ENCODE measurements at places on chromosomes 7 and 10.

DNA sequence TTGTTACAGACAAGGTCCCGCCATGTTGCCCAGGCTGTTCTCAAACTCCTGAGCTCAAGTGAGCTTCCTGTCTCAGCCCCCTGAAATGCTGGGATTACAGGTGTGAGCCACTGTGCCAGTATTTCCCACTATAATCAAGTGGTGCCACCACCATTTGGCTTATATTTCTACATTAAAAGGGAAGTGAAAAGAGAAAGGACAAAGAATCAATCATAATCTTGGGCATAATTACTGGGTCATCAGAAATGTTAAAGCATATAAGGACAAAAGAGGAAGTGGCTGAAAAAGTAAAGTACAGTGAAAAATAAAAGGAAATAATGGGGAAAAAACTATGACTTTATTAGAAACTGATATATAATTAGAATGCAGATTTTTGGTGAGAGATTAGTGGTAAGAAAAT lies 25.7 kb upstream of the ENTPD1 start:
- no peak for DNase-seq

DNA sequence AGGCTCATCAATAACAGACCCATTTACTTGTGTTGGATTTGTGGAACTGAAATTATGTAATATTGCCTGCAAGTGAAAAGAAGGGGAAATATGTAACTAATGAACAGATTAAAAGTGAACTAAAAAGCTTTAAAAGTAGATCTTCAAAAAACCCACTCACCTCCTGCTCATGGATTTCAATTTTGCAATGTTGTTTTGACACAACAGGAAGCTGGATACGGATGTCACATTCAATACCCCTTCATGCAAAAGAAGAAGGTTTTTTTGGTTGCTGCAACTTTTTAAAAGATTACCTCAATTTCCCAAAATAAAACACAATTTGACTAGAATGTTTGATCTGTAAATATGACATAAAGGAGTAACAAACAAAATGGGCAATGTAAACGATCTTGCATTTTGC lies 3.3 kb downstream of the MKI67 start:
- no peak for DNase-seq

- no peak for DNase-seq
Observed at GRCh38 chr7:24038993-24039392, 245.0 kb upstream of the NPY start.

GRCh38 chr7:156962897-156963296 lies 13.4 kb downstream of the NOM1 start:
- no peak for DNase-seq

- DNase-seq: no peak
Observed at GRCh38 chr10:20708305-20708704, 188.8 kb downstream of the NEBL start.

DNA sequence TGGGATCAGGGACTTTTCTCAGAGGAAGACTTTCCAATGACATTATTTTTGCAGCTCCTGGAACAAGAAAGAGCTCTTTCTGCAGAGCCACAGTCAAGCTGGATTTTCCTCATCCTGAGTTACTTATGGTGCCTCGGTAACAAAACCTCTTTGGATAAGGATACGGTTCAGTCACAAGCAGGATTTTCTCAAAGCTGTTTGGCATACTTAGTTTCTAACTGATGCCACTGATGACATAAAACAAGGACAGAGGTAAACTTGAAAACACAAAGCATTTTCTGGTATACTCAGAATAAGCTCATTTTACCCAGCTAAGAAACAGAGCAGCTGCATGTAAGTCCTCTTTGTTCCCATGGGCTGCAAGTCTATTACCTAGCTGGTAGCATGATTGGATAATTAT lies 340.9 kb upstream of the MEOX2 start:
- DNase-seq: no peak

- DNase-seq: no peak
Observed at GRCh38 chr10:84196941-84197340, 2.6 kb downstream of the CDHR1 start.

DNA sequence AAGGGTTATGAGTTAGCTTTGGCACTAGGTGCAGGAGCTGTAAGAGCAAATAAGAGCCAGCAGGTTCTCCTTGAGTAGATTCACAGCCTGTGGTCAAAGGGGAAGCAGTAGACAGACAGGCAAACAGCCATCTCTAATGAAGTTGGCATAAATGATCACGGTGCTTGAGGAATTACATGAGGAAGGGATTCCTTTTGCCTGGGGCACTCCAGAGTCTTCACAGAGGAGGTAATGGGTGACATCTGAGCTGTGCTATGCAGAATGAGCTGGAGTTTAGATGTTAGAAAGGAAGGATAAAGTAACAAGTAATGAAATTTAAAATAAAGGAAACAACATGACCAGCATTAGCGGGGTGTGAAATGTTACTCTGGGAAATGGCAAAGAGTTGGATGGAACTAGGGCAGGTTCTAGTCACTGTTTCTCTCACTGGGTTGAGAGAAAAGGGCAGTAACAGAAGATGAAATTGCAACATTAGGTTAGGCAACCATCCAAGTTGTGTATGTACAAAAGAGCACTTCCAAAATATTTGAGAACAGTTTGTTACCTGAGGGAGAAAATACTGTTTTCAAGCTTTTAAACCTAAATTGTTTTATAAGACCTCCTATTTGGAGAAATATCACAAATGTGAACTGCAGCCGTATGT lies 613.8 kb downstream of the PHTF2 start:
- DNase-seq: no peak

- DNase-seq: peak; percentile 52
Observed at GRCh38 chr7:129298268-129298893, 73.6 kb downstream of the AHCYL2 start.

DNA sequence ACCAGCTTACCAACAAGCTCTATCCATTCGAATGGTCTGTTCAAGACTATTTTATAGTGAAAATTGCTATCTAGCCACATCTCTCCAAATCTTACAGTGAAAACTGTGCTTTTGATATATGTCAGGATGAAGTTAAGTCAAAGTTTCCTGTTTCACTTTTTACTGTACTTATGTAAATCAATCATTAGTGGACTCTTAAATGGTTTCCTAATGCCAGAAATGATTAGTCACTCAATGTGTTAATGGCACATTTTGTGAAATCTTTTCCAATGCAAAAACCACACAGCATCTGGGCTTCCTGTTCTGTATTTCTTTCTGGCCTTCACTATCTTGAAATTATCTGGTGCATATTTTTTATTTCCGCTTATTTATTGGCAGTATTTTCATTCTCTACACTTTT lies 87.3 kb upstream of the STEAP1B start:
- DNase-seq: no peak

DNA sequence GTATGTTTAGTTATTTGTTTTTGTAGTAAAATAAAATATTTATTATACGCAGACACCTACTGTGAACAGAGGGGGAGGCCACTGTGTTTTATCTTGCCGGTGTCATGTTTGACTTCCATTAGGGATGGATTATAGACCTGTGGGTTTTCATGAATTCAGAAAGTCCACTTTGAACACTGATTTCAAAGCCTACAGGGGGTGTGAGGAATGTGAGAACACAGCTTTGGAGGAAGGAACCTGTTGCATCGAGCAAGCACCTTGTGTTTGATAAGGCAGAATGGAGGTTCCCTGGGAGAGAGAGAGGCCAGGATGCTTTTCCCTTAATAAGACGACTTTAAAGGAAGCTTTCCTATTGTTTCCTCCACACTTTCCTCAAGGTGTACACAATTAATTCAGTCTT lies 665.0 kb upstream of the MGMT start:
- DNase-seq: no peak

DNA sequence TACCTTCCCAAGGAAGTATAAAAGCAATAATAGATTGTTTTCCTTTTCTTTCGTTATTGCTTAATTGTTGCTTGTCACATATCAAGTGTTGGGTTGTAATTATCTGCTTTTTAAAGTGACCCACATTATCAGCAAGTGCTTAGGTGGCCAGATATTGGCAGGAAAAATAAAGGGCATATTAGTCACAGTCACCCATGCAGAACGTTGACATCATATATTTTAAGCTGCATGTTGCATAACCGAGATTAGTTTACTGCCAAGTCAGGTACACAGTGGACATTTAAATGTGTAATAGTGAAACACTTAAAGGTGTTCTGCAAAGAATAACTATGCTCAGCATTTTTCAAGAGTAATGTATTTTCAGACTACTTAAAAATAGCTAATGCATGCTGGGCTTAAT lies 11.4 kb downstream of the NEBL start:
- DNase-seq: no peak

GRCh38 chr10:80471001-80471400 lies 16.9 kb downstream of the TSPAN14 start:
- DNase-seq: no peak

GRCh38 chr10:109902992-109903947 lies 20.0 kb downstream of the XPNPEP1 start:
- peak; percentile 21 for DNase-seq

DNA sequence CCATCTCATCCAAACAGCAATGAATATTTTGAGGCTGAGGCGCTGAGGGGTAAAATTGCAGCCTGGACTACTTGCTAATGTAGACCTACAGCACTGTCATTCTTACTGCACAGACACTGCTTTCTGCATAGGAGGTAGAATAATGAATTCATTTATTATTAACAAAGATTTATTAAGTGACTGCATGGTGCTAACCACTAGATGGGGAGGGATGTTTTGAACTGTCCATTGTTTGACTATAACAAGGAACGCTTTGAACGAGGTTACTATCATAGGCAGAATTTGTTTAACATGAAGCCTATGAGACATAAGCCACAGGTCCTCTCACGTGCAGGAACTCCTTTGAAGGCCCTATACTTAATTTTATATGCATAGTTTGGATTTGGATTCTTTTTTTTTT lies 143.8 kb downstream of the CFTR start:
- DNase-seq: no peak

DNA sequence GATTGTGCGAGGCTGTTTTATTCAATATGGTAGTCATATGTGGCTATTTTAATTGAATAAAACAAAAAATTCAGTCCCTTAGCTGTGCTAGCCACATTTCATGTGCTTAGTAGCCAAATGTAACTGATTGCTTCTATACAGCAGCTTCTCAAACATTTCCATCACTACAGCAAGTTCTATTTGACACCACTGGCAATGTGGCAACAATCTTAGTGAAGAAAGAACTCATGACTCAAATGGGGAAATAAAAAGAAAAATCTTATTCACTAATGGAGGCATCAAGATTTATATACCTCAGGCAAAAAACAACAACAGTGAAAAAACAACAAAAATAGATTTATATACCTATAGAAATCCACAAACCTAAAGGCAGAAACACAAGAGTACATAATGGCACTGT lies 17.9 kb downstream of the SEM1 start:
- no peak for DNase-seq

DNA sequence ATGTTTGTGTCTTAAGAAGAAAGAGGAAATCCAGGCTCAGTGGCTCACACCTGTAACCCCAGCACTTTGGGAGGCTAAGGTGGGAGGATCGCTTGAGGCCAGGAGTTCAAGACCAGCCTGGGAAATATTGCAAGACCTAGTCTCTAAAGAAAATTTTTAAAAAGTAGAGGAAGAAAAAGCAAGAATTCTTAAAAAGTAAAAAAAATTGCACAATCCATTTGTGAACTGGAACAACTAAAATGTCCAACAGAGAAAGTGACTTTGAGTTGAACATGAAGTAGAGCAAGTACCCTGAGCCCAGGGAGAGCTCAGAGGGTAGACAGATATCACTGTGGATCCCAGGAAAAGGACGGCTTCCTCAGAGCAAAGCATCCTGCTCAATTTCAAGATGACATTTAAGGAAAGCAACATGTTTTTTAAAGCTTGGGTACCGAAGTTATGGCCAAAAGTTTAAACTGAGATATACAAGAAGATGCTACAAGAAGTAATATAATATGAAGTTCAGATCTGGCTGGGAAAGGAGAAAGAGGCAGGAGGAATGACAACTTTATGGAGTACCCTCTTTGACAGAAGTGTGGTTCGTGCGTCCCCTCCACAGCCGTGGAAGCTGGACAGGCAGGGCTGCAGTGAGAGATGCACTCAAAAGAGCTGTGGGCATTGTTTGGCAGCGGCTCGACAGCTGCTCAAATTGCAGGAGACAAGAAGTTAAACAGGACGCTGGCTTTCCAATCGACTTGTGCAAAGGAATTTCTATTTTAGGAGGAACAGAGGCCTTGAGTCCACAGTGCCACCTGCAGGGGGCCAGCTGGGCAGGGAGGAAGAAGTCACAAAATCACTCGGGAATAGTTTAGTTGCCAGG lies 201.3 kb downstream of the JCAD start:
- no peak for DNase-seq

DNA sequence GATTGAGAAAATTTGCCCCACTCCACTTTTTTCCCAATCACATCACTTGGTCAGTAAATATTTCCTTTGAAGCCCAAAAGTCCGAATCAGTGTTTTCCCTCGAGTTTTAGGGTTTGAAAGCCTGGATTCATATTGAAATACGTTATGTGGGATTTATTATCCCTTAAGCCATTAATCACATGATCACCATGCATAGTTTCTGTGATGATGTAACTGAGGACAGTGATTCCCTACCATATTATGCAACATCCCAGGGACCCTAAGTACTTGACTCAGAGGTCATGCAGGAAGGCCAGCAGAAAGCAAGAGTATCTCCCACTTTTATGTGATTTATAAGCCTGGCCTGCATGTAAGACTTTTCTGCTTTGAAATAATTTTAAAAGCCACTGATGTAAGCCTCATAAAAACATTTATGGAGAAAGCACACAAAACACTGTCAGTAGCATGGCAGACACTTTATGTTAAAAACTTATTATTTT lies 630.6 kb upstream of the ZWINT start:
- DNase-seq: no peak

GRCh38 chr10:121788115-121788514 lies 139.7 kb downstream of the ATE1 start:
- no peak for DNase-seq

GRCh38 chr7:98913612-98914011 lies 35.3 kb downstream of the TRRAP start:
- DNase-seq: no peak

GRCh38 chr10:122949296-122949695 lies 4.7 kb downstream of the C10orf88 start:
- no peak for DNase-seq

DNA sequence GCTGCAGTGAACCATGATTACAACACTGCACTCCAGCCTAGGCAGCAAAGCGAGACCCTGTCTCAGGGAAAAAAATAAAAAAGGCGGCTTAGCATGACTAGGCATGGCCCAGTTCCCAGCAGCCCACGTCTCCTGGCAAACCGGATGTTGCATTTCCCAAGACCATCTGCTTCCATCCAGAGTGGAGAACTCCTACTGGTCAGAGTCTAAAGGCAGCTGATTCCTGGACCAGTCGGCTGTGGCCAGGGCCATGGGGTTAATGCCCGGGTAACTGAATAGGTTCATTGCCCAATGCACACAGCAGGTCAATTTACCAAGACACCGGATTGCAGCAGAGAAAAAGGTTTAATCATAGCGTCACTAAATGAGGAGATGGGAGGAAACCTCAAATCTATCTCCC lies 133.1 kb downstream of the MYL10 start:
- no peak for DNase-seq

GRCh38 chr10:70579234-70580002 lies 23.1 kb downstream of the PRF1 start:
- no peak for DNase-seq
